ENCODE measurements at places on chromosomes 7 and 10. TPM values are rescaled to one million over a fixed set of nuclear protein-coding genes. Genes with fewer than 3 reads are reported as not detected.
A peak's percentile ranks its signal among the peaks of the same experiment; 100 is the strongest.

DNA sequence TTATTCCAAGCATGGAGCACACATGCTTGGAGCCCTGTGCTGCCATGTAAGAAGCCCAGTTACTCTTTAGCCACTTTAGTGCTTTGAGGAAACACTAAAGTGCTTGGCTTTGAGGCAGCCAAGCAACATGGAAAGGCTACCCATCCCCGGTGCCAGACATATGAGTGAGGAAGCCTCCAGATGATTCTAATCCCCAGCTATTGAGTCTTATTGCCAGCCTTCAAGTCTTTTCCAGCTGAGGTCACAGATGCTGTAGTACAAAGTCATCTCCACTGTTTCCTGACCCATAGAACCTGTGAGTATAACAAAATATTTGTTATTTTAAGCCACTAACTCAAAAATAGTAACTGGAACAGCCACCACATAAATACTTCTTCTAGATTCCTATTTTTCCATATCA, 91.4 kb upstream of the CYP26C1 start:
- DNase-seq, result no peak

DNA sequence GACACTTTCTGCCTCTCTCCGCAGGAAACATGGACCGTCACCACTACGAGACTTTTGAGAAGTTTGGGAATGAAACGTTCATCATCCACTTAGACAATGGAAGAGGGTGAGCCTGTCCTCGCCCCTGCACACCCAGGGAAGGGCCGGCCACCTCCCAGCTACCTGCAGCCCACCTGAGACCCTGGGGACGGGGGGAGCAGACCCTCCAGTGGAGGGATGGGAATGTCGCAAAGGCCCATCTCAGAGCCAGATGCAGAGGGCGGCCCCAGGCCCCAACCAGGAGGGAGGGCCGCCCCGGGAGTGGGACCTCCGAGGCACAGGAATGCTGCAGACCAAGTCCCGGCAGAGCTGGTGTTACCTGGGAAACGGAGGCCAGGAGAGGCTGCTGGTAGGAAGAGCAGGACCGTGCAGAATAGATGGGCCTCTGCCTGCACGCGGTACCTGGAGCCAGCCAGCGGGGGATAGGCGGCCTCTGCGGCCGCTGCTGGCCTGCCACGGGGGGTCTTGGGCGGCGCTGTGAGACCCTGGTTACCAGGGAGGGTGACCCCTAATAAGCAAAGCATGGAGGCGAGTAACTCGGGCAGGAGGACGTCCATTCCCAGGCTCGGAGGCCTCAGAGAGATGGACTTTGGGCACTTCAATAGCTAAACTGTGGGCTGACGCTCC, 32.9 kb upstream of the FOXL3 start:
- DNase-seq, result no peak

GRCh38 chr10:12687996-12688395, 313.5 kb downstream of the CCDC3 start:
- DNase-seq, result no peak

DNA sequence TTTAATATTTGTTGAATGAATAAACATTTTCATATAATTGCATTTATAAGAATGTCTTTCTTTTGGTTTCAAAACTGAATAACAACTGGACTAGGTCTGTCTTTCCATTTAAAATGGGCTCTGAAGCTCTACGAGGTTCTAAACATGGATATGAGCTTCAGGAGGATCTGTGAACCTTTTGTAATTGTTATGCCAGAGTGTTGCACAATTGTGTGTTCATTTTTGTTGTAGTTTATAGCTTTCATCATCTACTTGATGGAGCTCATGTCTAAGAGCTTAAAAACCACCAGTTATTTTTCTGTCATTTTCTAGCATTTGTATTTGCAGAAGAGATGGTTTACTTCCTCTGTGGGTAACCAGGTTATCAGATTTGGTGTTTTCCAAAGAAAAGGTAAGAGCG, 265.7 kb upstream of the NPY start:
- DNase-seq, result no peak

DNA sequence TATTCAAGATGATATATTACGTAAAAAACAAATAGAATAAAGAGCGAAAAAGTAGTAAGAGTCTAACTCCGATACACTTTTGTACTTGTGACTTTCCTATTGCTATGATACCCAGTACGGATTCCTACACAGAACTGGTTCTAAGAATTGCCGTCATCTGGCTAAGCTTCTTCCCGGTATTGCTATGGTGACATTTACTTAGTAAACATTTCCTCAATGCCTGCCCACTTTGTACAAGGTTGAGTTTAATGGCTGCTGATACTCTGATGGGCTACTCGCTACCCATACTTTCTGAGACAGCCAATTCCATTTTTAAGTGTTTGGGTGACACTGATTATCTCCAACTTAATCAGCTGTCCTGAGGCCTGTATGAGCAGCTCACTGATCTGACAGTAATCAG, 55.6 kb downstream of the OSBPL3 start:
- DNase-seq, result no peak

GRCh38 chr7:77757589-77757988, 40.6 kb downstream of the TMEM60 start:
- DNase-seq, result no peak

DNA sequence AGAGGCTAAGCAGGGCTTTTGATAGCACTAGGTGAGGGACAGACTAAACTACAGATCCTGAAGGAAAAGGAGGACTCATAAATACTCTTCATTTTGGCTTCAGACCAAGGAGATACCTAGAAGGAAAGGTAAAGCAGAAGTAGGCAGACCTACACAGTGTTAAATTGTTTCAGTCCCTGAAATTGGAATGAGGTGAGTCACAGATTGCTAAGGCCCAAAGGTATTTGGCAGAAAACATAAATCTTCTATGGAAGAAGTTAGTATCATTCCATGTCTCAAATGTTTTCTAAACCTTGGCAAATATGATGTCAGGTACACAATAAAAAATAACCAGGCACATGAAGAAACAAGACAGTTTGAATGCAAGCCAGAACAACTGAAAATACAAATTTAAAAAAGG, 30.0 kb downstream of the MTERF1 start:
- no peak for DNase-seq

- peak; percentile 22 for DNase-seq
These were observed 293.5 kb upstream of the IMMP2L start for GRCh38 chr7:111855842-111856227.

ICA1 gene
- under 0.01 TPM for total RNA-seq

- no peak for DNase-seq
These were observed 857 bp downstream of the INTS15 start for GRCh38 chr7:6590645-6591110.

FRAT2 gene
- total RNA-seq, result 5.3 TPM

GNGT1 gene
- not detected for total RNA-seq

VSTM2A gene
- not detected for total RNA-seq

ANKRD61 gene
- total RNA-seq, result 0.26 TPM

- DNase-seq, result no peak
These were observed 736.6 kb upstream of the LRRTM3 start for GRCh38 chr10:66189271-66189670.

EVX1 gene
- total RNA-seq, result not detected

DNA sequence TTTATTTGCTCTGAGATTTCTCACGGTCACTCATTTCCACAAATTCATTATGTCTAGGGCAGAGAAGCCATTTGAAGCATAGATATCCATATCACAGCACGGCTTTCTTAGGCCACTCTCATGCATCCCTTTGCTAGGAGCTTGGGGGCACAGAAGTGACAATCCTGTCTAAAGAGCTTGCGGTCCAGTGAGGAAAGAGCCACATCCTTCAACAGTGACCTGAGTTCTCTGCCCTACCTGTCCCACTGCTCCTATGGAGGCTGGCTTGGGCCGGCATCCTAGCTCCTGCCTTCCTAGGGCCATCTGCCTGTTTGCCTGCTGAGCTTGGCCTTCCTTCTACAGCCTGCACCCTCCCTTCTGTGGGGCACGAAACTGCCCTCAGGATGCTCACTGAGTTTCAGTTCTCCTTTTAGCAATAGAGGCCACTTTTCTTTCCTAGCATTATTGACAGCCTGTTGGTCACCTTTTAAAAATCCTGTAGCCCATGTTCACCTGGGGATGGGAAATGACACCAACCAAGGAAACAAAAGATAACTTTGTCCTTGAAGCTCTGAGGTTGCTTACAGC, 212.1 kb upstream of the GRB10 start:
- no peak for DNase-seq

RPEL1 gene
- total RNA-seq, result 0.17 TPM

DNA sequence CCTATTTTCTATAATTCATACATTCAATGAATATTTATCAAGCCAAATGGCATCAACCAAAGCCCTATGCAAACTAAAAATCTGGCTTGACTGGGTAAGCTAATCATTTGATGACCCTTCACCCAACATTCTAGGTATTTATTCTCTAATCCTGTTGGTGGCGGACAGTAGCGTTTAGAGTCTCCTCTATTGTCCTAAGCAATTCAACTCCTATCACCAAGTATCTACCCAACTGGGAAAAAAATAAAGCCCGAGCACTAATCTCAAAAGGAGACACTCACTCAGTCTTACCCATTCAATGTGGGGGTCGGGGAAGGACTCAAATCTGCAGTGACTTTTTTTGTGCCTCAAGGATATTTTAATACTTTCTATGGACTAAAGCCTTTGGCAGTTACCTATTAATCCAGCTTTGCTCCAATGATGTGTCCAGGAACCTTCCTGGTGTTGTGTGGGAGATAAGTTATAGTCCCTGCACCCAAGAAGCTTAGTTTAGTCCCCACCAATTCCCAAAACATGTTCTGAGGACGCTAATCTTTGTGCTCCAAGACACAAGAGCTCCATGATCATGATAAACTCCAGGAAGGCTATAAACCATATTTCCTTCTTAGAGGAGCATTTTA, 30.6 kb downstream of the DNMBP start:
- no peak for DNase-seq

DNA sequence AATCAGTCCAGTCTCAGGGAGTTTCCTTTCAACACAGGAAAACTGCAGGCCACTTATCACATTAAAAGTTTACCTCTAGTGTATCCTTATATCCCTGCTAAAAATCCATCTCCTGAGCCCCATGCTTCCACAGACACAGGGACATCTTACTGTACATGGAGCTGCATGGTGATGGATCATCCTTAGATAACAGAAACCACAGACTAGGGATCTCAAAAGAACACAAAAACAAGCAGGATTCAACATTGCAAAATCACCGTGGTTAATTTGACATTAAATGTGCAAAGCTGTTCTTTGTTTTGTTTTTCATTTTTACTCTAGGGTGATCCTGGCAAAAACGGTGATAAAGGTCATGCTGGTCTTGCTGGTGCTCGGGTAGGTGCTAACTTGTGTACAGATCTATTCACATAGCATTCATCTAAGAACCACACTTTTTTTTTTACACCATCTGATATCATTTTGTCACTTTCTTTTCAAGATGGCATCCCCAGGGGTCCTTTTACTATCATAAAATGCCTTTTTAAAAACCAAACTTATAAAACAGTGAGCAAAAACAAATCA, 18.1 kb downstream of the COL1A2 start:
- peak; percentile 63 for DNase-seq

DNA sequence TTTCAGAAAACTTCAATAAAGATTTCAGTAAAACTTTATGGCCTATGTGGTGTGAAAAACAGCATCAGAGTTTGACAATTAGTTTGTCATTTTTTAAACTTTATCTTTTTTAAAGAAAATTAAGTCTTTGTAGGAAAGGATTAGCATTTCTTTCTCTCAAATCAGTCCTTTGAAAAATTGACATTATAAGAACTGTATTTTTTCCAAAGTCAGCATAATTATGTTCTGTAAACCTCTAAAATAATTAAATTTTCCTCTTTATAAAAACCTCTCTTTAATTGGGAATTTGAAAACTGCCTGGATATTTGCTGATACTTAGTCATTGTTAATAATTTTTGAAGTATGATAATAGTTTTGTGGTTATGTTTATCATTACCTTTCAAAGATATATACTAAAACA, 226.7 kb upstream of the KAT6B start:
- DNase-seq, result no peak

GRCh38 chr10:14665304-14665703, 109.4 kb downstream of the FAM107B start:
- DNase-seq, result no peak

- no peak for DNase-seq
These were observed 1512.8 kb upstream of the LRRTM3 start for GRCh38 chr10:65413001-65413400.

GRCh38 chr7:102079140-102080018, 207.3 kb upstream of the SH2B2 start:
- DNase-seq, result no peak

GRCh38 chr7:42494736-42495135, 257.7 kb upstream of the GLI3 start:
- peak; percentile 53 for DNase-seq

DNA sequence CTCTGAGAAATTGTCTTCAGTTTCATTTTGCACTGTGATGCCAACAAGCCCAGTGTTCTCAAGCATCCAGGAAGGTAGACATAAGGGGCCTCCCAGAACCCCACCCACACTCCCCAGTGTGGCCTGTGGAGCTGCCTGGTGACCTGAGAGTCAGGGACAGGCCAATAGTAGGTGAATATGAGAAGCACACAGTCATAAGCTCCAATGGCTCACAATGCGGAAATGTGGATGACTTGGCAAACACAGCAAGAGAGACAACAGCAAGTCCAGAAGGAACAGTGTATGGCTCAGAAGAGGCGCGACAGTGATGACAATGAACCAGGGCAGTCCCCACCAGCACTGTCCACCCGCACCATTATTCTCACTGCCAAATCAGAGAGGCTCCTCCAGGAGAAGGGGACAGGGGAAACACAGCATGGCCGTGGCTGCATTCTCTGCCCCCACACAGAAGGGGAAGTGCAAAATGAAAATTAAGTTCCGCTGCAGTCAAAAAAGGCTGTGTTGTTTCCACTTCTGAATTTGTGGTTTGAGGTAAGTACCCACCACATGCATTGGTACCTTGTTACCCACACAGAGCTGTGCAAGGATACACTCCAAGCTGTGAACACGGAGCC, 419.8 kb downstream of the GRID1 start:
- no peak for DNase-seq
